Muscle of back (tissue), 13 donors: ENCODE measurements at places on chromosomes 12 and 14.

- no peak for DNase-seq
Observed at GRCh38 chr12:104063712-104064030, 660 bp upstream of the HCFC2 start.

GRCh38 chr12:22797701-22798100 lies 172.7 kb downstream of the ETNK1 start:
- no peak for DNase-seq

DNA sequence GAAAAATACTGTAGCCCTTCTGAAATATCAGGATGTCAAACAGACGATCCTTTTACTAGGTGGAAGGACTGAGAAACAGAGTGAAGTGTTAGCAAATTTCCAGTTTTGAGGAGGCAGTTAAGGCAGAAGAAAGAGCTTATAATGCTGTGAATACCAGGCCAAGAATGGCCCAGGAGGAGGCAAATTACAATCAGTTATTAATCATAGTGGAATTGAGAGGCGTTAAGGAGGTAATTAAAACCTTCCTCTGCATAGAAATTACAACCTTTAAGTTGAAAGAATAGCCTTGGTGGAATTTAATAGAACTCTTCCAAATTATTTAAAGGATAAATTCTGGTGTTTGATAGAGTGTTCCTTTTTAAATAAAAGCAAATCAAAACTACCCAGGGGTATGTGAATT lies 590.9 kb upstream of the SEL1L start:
- no peak for DNase-seq

- DNase-seq = no peak
Observed at GRCh38 chr12:3317841-3318501, 173.0 kb upstream of the PRMT8 start.

GRCh38 chr12:26135571-26135970 lies 10.7 kb upstream of the BHLHE41 start:
- no peak for DNase-seq

DNA sequence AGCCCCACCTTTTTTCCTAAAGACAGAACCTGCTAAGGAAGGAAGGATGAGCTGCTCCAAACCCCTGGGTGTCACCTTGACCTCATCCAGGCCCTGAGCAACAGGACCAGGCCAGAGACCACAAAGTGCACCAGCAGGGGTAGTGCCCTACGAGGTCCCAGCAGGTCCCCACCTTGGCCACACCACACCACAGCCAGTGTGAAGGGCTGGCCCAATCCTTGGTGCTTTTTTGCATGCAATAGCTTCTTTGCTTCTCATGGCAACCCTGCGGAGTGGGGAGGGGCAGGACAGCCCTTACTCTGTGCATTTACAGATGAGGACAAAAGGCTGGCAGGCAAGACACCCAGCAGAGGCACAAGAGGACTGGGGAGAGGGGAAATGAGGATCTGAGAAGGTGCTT lies 352.6 kb downstream of the BCL11B start:
- DNase-seq = no peak

DNA sequence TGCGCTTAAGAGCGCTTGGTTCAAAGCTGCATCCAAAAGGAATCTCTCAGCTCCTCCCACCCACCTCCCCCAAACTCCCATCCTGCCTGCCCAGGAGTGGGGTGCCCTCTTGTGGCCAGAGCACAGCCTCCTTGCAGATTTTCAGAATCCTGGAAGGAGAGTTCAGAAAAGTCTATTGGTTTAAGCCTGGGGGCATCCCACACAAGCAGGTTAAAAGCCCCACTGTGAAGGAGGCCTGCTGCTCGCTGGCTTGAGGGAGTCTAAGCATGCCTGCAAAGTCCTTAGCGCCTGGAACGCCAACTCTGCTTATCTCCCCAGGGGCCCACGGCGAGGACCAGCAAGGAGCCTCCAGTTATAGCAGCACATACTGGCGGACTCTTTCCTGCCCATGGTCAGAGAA lies 297.1 kb downstream of the KSR2 start:
- DNase-seq = no peak
